PC-9 (cell line): ENCODE measurements at places on chromosomes 5 and 9.
A peak's percentile ranks its signal among the peaks of the same experiment; 100 is the strongest.

- H3K27me3 ChIP-seq, result no peaks in the 10 kb centered on the region
- no peaks in the 10 kb centered on the region for H3K36me3 ChIP-seq
- no peak overlapping the region for H3K27ac ChIP-seq
- DNase-seq, result no peak
Observed at GRCh38 chr9:135802876-135803419, 101.0 kb downstream of the KCNT1 start.

DNA sequence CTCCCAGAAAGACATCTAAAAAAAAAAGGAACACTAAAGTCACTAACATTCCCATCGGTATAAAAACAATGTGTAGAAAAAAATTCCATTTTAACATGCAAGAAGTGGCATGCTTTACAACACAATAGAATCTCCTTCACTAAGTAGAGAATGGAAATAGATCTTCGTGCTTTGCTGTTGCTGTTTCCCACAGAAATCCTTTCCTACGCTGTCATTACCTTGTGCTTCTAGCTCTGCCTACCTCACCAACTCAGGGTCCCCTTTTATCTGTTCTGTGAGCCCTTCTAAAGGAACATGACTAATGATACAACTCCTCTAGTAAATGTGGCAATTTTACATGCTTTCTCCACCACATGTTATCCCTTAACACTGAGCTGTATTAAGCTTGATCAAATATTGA is 202.9 kb downstream of the MCTP1 start:
- no peaks in the 10 kb centered on the region for H3K36me3 ChIP-seq
- H3K4me3 ChIP-seq, result peak overlapping the region; percentile 47; the same call in 1 of the 2 replicates
- no peak for DNase-seq
- peak overlapping the region; percentile 79 for H3K27ac ChIP-seq

DNA sequence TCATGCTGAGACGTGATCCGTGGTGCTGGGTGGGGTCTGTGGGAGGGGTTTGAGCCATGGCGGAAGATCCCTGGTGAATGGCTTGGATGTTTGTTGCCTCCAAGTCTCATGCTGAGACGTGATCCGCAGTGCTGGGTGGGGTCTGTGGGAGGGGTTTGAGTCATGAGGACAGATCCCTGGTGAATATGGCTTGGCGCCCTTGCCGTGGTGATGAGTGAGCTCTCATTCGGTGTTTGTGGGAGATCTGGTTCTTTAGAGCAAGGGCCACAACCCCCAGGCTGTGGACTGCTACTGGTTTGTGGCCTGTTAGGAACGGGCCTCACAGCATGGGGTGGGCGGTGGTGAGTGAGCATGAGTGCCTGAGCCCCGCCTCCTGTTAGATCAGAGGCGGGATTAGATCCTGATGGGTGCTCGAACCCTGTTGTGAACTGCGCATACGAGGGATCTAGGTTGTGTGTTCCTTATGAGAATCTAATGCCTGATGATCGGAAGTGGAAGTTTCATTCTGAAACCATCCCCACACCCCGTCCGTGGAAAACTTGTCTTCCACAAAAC is 31.2 kb downstream of the NKD2 start:
- no peaks in the 10 kb centered on the region for H3K36me3 ChIP-seq
- no peaks in the 10 kb centered on the region for H3K4me1 ChIP-seq
- peaks cover 52% of the 10 kb centered on the region for H3K27me3 ChIP-seq
- no peak for DNase-seq
- H3K4me3 ChIP-seq, result no peak overlapping the region

- H3K27me3 ChIP-seq, result no peaks in the 10 kb centered on the region
- H3K27ac ChIP-seq, result no peak overlapping the region
- no peak for DNase-seq
- no peaks in the 10 kb centered on the region for H3K36me3 ChIP-seq
Observed at GRCh38 chr5:35285011-35285410, 54.7 kb upstream of the PRLR start.

GRCh38 chr9:23557689-23558088 is 268.4 kb downstream of the ELAVL2 start:
- H3K27me3 ChIP-seq, result no peaks in the 10 kb centered on the region
- H3K4me1 ChIP-seq, result peaks cover 6% of the 10 kb centered on the region; the same call in 1 of the 2 replicates
- H3K4me3 ChIP-seq, result no peak overlapping the region
- no peak for DNase-seq

GRCh38 chr9:132214027-132214622 is 52.3 kb downstream of the NTNG2 start:
- no peaks in the 10 kb centered on the region for H3K4me1 ChIP-seq
- H3K27me3 ChIP-seq, result peaks cover 76% of the 10 kb centered on the region
- H3K27ac ChIP-seq, result no peak overlapping the region
- no peaks in the 10 kb centered on the region for H3K36me3 ChIP-seq

DNA sequence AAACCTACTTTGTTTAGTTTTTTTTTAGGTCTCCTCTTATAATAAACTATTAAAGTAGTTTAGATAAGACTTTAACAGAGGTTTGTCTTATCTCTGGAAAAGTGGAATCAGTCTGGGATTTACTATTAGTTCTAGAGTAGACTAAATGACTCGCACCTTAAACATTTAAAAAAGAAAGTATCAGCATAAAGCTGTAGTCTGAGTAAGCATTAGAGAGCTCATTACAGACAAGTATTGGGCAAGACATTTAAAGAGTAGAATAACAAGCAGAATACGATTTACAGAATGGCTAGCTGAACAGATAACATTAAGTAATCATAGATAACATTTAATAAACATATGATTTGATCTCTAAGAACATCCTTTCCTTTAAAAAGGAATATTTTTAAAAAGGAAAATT is 226.0 kb upstream of the DMAC1 start:
- H3K4me1 ChIP-seq, result no peaks in the 10 kb centered on the region
- no peaks in the 10 kb centered on the region for H3K36me3 ChIP-seq
- no peak overlapping the region for H3K4me3 ChIP-seq
- H3K27me3 ChIP-seq, result no peaks in the 10 kb centered on the region
- no peak for DNase-seq

- H3K27me3 ChIP-seq, result no peaks in the 10 kb centered on the region
- no peaks in the 10 kb centered on the region for H3K4me1 ChIP-seq
- DNase-seq, result peak; percentile 14
- H3K27ac ChIP-seq, result no peak overlapping the region
- H3K4me3 ChIP-seq, result no peak overlapping the region
- H3K36me3 ChIP-seq, result no peaks in the 10 kb centered on the region
Observed at GRCh38 chr5:155943516-155944407, 383.2 kb upstream of the SGCD start.

GRCh38 chr5:72063219-72063819 is 44.0 kb upstream of the MAP1B start:
- no peak overlapping the region for H3K4me3 ChIP-seq
- no peak for DNase-seq

DNA sequence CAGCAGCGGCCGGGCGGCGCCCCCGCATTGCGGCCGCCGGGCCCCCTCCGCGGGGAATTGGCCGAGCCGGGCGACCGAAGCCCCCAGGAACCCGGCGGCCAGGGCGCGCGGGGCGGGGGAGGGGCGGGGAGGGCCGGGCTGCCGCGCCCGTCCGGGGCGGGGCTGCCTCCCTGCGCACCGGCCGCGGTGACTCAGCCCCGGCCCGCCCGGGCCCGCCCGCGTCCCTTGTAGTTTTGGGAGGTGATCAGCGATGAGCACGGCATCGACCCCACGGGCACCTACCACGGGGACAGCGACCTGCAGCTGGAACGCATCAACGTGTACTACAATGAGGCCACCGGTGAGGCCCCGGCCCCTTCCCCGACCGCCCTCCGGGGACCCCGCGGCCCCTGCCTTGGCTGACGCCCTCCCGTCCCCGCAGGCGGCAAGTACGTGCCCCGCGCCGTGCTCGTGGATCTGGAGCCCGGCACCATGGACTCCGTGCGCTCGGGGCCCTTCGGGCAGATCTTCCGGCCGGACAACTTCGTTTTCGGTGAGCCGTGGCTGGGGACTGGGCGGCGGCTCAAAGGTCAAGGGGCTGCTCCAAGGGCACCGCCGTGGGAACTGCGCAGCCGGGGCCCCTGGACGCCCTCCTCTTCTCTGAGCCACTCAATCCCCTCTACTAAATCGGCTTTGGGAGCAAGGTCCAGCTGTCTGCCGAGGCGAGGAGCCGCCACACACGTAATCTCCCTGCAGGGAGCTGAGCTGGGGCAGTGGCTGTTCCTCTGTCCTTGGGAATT is 592 bp downstream of the TUBB4B start:
- no peaks in the 10 kb centered on the region for H3K27me3 ChIP-seq
- peaks cover 21% of the 10 kb centered on the region; the same call in 1 of the 2 replicates for H3K36me3 ChIP-seq
- peak overlapping the region; percentile 97 for H3K4me3 ChIP-seq
- DNase-seq, result peak; percentile 67

GRCh38 chr5:150778088-150778516 is 455 bp upstream of the SMIM3 start:
- H3K27me3 ChIP-seq, result no peaks in the 10 kb centered on the region
- peak overlapping the region; percentile 73; the same call in 1 of the 2 replicates for H3K4me3 ChIP-seq
- H3K4me1 ChIP-seq, result peaks cover 32% of the 10 kb centered on the region
- no peaks in the 10 kb centered on the region for H3K36me3 ChIP-seq

- H3K27ac ChIP-seq, result no peak overlapping the region
- no peak for DNase-seq
- H3K36me3 ChIP-seq, result no peaks in the 10 kb centered on the region
- H3K4me3 ChIP-seq, result no peak overlapping the region
- H3K4me1 ChIP-seq, result 0 out of 2 replicates have a peak, but pooled peaks cover 7% of the 10 kb centered on the region
- no peaks in the 10 kb centered on the region for H3K27me3 ChIP-seq
Observed at GRCh38 chr9:33355933-33356332, 46.4 kb downstream of the AQP7 start.

GRCh38 chr5:15837551-15838289 is 337.7 kb downstream of the FBXL7 start:
- no peak overlapping the region for H3K4me3 ChIP-seq
- H3K27me3 ChIP-seq, result no peaks in the 10 kb centered on the region
- DNase-seq, result no peak
- H3K4me1 ChIP-seq, result no peaks in the 10 kb centered on the region
- no peaks in the 10 kb centered on the region for H3K36me3 ChIP-seq
- H3K27ac ChIP-seq, result no peak overlapping the region

DNA sequence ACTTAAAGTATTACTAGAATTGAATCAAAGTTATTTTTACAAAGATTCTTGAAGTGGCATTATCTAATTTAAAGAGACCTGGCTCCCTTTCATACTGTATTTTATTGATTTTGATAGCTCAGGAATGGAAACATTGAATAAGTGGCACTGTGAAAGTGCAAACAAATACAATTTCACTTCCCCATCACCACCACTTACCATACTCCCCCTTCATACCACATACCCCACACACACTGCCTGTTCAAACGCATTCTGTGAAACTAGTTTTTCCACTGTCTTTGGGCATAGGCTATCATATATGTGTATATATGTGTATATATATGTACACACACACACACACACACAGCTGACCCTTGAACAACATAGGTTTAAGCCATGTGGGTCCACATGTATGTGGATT is 62.1 kb upstream of the ATG10 start:
- H3K4me3 ChIP-seq, result no peak overlapping the region
- no peaks in the 10 kb centered on the region for H3K36me3 ChIP-seq
- DNase-seq, result no peak
- H3K4me1 ChIP-seq, result peaks cover 9% of the 10 kb centered on the region; the same call in 1 of the 2 replicates
- H3K27me3 ChIP-seq, result no peaks in the 10 kb centered on the region
- H3K27ac ChIP-seq, result no peak overlapping the region

- no peak for DNase-seq
- no peak overlapping the region for H3K4me3 ChIP-seq
- no peaks in the 10 kb centered on the region for H3K4me1 ChIP-seq
- H3K27ac ChIP-seq, result no peak overlapping the region
- no peaks in the 10 kb centered on the region for H3K27me3 ChIP-seq
Observed at GRCh38 chr5:37005252-37005651, 128.7 kb downstream of the NIPBL start.

- no peaks in the 10 kb centered on the region for H3K4me1 ChIP-seq
- no peaks in the 10 kb centered on the region for H3K27me3 ChIP-seq
- no peak for DNase-seq
- H3K27ac ChIP-seq, result no peak overlapping the region
- no peak overlapping the region for H3K4me3 ChIP-seq
Observed at GRCh38 chr9:137452006-137452760, 7.0 kb downstream of the NSMF start.

DNA sequence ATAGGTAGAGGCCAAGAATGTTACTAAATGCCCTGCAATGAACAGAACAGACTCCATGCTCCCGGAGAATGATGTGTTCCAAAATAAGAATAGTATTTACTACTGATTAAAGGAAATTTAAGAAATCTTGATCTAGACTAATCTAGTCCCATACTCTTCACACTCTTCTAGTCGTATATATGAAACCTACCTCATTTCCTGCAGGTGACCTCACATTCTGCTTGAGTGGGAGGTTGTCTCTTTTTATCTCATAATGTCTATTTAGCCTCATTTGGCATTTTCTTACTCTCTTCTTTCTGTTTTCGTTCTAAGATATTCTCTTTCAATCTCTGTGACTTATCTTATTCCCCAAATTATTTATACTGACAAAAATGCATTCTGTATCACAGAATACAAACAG is 9.2 kb upstream of the SHOC1 start:
- no peak for DNase-seq
- H3K27ac ChIP-seq, result no peak overlapping the region
- no peaks in the 10 kb centered on the region for H3K27me3 ChIP-seq

- no peaks in the 10 kb centered on the region for H3K36me3 ChIP-seq
- 0 out of 2 replicates have a peak, but pooled peaks cover 1% of the 10 kb centered on the region for H3K27me3 ChIP-seq
Observed at GRCh38 chr5:1564182-1564748, 40.5 kb upstream of the LPCAT1 start.

DNA sequence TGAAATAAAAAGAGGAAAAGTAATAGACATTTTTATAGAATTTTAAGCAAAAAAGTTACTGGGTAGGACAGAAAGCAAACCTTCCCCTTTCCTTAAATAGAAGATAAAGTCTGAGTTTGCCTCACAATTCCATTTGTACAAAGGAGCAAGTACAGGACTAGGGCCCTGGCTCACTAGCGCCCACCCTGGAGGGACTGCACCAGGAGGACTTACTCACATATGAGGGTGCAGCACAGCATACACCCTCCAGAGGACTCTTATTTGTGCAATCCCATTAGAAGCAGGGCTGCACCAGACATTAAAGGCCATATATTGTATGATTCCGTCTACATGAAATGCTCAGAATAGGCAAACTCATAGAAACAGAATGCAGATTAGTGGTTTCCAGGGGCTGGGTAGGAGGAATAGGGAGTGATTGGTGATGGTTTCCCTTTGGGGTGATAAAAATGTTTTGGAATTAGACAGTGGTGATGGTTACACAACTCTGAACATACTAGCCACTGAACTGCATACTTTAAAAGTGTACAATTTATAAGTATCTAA is 4.5 kb downstream of the REEP5 start:
- H3K4me3 ChIP-seq, result no peak overlapping the region
- H3K27ac ChIP-seq, result no peak overlapping the region
- no peak for DNase-seq
- peaks cover 10% of the 10 kb centered on the region; the same call in 1 of the 2 replicates for H3K4me1 ChIP-seq

DNA sequence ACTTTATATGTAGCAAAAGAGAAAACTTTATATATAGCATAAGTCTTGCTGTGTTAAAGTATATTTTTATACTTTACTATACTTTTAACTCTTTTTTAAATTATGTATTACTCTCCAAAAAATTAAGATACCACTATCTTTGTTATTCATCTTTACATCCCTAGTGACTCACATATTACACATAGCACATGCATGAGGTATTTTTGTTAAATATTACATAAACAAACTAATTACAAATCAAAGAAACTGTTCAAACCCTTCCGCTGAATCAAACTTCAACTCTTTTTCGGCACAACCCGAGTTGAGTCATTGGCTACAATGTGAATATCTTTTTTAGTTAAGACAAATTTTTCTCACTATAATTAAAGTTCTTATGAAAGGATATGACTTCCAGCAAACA is 32.1 kb downstream of the NADK2 start:
- H3K36me3 ChIP-seq, result no peaks in the 10 kb centered on the region; the same call in 1 of the 2 replicates
- DNase-seq, result no peak
- no peaks in the 10 kb centered on the region for H3K27me3 ChIP-seq

- no peak for DNase-seq
- no peaks in the 10 kb centered on the region for H3K27me3 ChIP-seq
- H3K4me3 ChIP-seq, result no peak overlapping the region
- no peaks in the 10 kb centered on the region for H3K4me1 ChIP-seq
- H3K27ac ChIP-seq, result no peak overlapping the region
Observed at GRCh38 chr5:110707260-110707844, 19.1 kb downstream of the TMEM232 start.
